ENCODE measurements at places on chromosomes 16 and 17.

DNA sequence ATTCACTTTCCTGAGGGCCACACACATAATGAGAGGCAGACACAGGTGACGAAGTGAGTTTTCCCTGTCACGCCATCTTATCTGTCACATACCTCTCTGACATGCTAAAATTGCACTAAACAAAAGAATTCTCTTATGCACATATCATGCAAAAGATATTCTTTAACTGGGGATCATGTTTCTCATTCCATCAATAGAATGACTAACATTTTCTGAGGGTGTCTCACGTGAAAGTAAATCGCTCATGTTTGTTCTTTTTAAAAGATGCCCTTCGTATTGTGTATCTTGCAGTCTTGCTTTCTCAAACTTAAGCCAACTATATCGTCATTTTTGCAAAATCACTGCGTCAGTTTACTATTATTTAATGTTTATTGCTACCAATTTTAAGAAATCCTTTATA, 306.4 kb downstream of the WWOX start:
- DNase-seq = no peak

GRCh38 chr16:49596068-49596467, 222.5 kb downstream of the C16orf78 start:
- no peak for DNase-seq

- DNase-seq = no peak
Measured at GRCh38 chr16:68090130-68090529, 5.0 kb downstream of the NFATC3 start.

DNA sequence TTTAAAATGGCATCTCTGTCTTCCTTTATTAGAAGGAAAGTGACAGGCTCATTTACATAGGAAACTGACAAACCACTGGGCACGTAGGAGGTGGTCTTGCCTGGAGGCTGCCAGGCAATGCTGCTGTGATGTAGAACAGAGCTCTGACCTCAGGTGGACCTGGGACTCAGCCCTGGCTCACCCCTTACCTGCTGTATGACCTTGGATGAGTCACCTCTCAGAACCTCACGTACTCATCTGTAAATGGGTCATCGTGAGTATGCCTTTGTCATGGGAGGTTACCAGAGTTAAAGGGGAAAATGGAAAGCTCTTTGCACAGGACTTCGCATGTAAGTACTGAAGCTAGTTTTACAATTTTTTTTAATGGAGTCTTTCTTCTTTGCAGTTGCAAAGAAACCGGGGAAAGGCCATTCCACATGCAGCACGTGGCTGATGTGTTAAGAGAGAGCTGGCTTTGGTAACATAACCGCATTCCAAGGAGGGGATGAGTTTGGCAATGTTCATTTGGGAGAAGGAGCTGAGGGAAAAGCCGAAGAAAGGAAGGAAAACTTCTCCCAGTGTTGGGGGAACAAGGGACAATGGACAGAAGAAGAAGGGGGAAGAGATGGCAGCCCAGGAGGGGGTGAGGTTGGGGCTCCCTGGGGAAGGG, 37.4 kb upstream of the LONP2 start:
- no peak for DNase-seq

DNA sequence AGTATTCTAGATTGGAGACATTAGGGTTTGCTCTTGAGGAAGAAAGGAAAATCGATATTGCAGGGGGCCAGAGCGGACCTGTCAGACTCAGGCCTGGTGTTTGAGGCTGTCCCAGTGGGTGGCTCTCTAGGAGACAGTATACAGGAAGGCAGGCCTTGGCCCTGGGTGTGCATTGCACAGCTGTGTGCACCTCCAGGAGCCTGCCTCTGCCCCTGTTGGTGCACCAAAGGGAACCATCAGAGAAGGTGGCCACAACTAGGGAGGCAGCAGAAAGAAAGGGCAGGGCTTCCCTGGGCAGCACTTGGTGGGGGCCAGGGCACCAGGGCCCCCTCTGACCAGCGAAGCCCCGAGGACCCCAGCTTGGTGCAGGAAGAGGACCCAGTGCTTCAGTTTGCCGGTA, 188.0 kb downstream of the NTN1 start:
- DNase-seq = no peak

- DNase-seq = no peak
Measured at GRCh38 chr17:14693382-14693781, 392.5 kb downstream of the HS3ST3B1 start.

GRCh38 chr17:45391291-45391690, 41.4 kb downstream of the ARHGAP27 start:
- no peak for DNase-seq

DNA sequence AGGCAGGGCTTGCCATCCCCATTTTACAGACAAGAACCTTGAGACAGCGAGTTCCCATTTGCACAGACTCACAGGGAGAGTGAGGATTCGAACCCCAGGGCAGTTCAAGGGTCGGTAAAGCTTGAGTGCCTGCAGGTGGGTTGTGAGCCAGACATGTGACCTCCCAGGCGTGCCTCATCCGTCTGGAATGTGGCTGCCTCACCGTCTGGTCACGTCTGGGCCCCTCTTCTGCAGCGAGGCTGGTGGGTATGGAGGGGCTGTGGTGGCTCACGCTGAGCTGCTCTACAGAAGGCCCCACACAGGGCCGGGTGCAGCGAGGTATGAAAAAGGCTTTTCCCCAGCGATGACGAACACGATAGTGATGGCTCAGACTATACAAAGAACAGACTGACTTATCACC, 35.8 kb upstream of the LHX1 start:
- no peak for DNase-seq

- no peak for DNase-seq
Measured at GRCh38 chr16:30703971-30704370, 5.0 kb downstream of the SRCAP start.

DNA sequence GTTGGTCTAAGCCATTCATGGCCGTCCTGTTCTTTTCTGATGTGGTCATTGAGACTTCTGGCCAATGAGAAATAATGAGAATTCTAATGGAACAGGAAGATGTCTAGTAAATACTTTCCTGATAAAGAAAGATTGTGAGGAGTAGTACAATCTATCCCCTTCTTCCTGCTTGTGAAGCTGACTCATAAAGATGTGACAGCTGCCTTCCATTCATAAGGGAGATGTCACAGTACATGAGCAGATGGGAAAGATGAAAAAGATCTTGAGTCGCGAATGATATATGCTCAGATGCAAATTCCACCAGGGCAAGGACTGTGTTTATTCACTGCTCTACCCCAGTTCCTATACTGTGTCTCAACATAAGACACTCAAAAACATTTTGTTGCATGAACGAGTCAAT, 111.7 kb upstream of the FOXF1 start:
- no peak for DNase-seq

DNA sequence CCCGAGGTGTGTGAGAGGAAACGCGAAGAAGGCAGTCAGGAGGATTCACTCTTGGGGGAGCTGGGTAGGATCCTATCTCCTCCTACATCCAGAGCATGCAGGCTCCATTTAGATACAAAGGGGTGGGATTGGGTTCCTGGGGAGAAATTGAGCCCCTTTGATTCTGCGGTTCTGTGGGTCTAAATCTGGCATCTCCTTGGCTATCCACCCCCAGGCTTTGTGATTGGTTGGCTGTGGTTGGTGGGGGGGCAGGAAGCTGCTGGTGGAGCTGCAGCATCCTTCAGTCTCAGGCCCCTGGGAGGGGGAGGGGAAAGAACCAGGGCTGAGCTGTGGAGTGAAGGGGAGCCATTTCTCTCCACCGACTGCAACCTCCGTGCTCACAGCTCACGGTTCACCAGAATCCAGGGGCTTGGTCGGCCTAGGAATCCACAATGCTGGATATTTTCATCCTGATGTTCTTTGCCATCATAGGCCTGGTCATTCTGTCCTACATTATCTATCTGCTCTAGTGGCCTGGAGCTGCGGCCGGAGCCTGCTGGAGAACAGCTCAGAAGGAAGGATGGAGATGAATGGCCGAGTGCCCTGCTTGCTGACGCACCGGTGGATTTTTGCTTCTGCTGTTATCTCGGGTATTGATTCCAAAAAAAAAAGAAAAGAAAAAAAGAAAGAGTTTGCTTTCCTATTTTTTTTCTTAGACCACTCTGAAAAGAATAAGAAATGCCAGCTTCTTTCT, at the start of gene LASP1NB:
TSS of gene LASP1NB (plus strand) at position 352 of the 733 bp plus-strand sequence.
- peak; percentile 9 for DNase-seq
